ENCODE measurements at places on chromosomes 12 and 14. TPM values are rescaled to one million over a fixed set of nuclear protein-coding genes. Genes with fewer than 3 reads are reported as not detected.

LLPH gene
- 12.5 TPM for total RNA-seq

FSCB gene
- not detected for total RNA-seq

COX8C gene
- total RNA-seq = not detected

PLEKHD1 gene
- not detected for total RNA-seq

TAS2R7 gene
- total RNA-seq = not detected

FAM222A gene
- 0.72 TPM for total RNA-seq
